ENCODE measurements at places on chromosomes 11 and 22.

GRCh38 chr11:128053981-128054931 is 533.1 kb downstream of the ETS1 start:
- DNase-seq, result no peak

GRCh38 chr22:19289475-19290161 is 1.9 kb downstream of the CLTCL1 start:
- DNase-seq, result peak; percentile 38

DNA sequence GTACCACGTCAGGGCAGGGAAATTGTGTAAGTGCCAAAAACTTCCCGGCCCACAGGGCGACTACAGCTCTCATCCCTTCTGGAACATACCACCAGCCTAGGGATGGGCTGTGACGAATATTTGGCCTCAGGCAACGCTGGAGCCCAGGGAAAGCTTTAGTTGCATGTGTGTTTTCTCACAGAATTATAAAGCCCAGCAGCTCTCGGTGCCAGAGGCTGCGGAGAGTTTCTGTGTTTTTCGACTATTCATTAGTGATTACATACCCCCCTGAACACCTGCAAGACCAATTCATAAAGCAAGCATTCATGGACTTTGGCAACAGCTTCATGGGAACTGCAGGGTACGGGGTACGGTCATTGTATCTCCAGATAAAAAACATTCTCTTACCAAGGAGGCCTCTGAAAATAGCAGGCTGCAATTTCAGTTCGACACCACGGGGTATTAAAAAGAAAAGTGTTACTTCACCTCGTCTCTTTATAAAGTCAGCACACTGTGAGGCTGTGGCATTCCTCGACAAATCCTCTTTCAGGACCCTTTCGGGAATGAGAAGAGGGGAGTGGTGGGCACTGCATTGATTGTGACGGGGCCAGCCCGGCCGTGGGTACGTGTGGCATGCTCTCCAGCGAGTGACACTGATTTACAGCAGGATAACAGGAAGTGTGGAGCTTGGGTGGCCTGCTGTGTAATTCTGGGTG is 243.6 kb upstream of the SORL1-AS1 start:
- no peak for DNase-seq

DNA sequence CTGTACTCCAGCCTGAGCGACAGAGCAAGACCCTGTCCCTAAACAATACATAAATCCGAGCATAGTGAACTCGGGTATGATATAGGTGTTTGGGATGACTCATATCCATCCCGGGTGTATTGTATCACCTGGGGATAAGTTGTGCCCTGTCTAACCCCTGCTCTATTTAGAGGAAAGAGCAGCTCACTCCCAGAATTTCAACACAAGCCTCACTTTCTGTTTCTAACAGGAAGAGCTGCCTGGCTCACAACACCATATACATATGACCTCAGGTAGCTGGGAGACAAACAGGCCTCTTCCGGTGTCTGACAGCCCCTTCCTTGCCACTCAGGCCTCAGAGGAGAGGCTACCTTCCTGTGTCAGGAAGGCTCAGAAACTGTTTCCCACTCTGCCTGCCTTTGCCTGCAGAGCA is 9.9 kb upstream of the MICALL1 start:
- peak; percentile 45 for DNase-seq

GRCh38 chr11:111299101-111300026 is 1.0 kb downstream of the POU2AF3 start:
- peak; percentile 66 for DNase-seq

- peak; percentile 72 for DNase-seq
Measured at GRCh38 chr22:37544955-37545702, 15.2 kb upstream of the CDC42EP1 start.

DNA sequence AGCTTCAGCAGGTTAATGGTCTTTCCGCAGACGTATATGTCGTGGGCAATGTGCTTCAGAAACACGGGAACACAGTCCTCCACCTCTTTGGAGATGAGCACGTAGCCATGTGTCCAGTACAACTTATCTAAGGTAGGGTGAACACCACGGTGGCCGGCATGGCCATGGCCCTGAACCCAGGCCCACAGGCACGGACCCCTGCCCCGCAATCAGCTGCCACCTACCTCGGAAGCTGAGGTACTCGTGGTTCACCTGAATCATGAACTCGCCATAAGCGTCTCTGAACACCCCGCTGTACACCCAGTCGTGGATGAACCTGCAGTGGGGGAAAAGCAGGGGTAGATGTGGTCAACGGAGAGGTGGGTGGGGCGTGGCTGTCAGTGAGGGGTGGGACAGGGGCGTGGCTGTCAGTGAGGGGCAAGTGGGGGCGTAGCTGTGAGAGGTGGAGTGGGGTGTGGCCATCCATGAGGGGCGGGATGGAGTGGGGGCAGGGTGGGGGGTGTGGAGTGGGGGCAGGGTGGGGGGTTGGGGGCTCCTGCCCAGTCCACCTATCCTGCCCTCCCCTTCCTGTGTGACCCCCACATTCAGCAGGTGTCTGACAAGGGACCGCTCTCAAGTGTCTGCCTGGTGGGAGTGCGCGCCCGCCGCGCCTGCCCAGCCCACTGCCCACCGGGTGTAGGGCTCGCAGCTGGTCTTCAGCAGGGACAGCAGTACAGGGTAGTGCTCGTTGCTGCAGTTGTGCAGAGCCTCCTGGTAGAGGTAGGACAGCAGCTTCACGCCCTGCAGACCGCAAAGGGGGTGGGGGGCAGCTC is 18.6 kb downstream of the TUBGCP6 start:
- DNase-seq, result no peak

- no peak for DNase-seq
Measured at GRCh38 chr11:17515443-17516176, 28.6 kb downstream of the USH1C start.

GRCh38 chr11:87300640-87301380 is 263.1 kb downstream of the TMEM135 start:
- DNase-seq, result no peak

DNA sequence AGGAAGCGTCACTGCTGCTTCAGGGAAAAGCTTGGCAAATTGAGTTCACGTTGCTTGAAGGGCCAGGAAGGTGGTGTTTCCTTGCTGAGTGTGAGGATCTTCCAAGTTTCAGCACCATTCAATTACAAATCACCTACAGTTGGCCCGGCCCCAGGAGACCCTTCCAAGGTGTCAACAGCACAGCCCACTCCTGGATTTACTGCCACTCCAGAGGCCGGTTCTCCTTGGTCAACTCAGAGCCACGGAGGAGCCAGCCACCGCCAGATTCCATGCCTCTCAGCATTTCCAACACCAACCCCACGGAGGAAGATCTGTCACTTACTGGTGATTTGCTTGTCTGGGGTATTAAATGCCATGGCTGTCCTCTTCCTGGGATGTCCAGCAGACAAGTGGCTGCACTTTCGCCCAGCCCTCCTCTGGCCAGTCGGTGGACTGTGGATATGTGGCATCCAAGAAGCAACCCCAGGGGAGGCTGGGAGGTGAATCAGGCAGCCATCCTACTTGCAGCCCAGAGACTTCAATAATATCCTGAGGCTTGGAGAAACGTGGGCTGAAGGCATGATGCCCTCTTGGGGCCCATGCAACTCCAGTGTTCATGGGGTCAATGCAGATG is 74.1 kb upstream of the SHANK2 start:
- no peak for DNase-seq

GRCh38 chr11:2700415-2701211 is 819 bp upstream of the KCNQ1OT1 start:
- peak; percentile 77 for DNase-seq

DNA sequence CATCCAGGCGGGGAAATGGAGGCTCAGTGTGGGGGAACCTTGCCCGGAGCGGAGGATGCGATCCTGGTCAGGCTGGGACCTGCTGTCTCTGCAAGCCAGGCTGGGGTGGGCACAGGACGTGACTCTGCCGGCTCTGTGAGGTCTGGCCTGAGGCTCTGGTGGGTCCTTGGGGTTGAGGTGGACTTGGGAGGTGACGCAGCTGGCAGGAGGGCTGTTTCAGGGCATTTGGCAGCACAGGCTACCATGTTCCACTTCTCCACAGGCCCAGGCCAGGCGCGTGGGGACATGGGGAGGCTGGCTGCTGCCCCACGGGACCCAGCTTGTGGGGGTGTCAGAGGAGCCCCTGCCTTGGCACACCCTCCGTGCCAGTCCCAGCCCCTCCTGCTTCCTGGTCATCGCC is 1199.7 kb downstream of the BRD1 start:
- no peak for DNase-seq

DNA sequence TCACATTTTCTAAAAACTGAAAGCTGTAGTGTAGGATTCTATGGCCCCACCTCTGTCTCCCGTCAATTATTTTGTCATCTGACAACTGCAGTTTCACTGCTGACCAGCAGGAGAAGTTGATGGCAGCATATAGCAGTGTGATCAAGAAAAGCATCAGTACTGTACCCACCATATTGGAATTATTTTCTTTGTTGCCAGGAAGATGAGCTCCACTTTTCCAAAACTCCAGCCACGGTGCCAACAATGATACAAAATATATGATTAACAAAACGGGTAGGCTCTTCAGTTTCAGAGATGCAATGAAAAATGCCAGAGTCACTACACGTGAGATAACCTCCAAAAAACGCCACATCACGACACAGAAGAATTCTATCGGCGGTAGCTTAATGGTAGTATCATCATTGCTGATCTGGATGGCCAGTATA is 41.3 kb downstream of the XKR3 start:
- DNase-seq, result peak; percentile 13

DNA sequence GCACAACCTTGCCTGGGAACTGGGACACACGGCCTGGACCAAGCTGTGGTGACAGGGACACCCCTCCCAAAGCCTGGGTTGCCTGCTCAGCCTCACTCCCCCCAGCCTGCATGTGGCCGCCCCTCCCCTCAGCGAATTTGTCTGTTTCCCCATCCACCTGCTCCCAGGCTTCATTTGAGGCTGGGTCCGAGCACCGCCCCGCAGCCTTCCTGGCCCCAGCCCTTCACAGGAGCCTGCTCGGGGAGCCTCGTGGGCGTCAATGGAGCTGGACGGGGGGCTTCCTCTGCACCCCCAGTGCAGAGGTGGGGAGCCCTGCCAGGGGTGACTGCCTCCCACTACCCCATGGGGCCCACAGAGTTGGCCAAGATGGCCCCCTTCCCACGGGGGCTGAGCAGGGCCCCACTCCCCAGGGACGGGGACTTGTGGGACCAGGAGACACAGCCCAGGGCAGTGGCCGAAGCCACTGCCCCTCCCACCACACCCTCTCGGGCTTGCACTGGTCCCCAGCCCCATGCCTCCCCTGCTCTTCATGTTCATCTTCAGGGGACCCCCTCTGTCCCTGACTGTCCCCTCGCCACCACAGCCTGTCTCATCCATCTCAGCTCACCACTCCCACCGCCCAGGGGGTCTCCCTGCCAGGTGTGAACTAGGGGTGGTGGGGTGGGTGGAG is 91.7 kb downstream of the WNT7B start:
- no peak for DNase-seq

DNA sequence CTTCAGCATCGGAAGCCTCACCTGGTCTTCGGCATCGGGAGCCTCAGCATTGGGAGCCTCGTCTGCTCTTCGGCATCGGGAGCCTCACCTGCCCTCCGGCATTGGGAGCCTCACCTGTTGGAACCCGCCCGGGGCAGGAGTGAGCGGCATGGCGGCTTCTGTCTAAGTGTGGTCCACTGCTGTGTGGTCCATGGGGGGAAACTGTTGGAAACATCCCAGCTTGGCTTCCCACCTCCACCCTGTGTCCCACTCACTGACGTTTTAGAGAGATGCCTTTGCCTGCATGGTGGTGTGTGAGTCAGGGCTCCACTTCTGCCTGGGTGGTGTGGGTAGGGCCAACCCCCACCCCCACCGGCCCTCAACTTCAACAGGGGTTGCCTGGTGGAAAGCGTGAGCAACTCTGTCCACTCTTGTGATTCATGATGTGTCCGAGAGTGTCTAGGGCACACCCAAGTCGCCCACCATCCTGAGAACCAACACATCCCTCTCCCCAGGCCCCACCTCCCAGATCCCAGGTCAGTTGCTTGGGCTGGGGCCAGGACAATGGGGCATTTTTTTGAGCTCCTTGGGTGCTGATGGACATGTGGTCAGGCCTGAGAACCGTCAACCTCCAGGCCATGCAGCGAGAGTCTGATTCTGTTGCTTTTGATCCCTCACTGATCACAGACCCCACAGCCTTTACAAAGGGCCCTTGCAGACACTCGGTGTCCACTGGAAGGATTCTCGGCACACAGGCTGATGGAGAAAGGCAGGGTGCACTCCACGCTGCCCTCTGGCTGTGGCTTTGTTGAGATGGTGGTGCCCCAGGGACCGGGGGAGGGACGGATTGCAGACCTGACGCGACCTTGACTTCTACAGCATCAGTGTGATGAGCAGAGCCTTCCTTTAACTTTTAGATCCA is 406.7 kb downstream of the TBC1D22A start:
- DNase-seq, result no peak

DNA sequence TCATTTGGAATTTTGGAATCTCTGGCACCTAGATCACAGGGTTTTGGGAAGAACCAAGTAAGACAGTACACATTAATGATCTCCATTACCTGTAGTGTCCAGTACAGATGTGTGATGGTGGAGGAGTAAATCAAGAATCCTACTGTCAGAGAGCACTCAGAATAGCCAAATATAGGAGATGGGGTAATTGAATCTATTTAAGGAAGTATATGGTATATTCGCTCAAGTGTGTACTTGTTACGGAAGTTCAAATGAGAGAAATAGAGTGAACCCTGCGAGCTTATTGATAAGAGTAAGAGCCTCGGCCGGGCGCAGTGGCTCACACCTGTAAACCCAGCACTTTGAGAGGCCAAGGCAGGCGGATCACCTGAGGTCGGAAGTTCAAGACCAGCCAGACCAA is 2.2 kb downstream of the SPCS2 start:
- no peak for DNase-seq

DNA sequence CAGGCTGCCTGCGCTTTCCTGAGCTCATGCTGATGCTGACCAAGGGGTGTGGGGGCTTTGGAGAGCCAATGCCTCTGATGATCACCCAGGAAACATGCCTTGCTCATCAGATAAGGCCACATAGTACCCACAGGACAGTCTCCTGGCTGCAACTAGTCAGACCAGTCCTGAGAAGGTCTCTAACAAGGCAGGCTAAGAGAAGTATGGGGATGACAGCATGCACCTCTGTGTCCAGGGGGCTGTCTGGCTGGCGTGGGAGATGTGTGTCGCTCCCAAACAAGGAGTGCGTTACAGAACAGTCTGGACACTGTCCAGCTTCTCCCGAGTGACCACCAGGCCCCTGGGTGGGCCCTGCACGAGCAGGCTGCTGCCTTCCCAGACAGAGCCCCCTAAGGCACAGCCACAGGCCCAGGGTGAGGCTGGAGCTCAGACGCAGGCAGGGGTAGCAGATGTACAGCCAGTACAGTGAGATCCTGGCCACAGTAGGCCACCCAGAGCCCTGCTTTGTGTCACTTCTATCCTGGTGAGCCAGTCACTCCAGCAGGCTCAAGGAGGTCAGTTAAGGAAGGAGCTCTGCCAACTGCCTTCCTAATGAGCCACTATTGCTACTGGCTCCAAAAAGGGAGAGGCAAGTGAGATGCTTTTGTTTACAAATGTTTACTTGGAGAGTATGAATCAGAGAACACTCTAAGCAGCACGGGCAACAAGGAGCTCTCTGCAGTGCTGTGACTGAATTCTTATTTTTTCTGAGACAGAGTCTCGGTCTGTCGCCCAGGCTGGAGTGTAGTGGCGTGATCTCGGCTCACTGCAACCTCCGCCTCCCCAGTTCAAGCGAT is 66.0 kb upstream of the CLTCL1 start:
- no peak for DNase-seq

GRCh38 chr11:134676516-134677287 is 264.7 kb upstream of the B3GAT1 start:
- no peak for DNase-seq

GRCh38 chr11:34986883-34987520 is 70.6 kb downstream of the PDHX start:
- no peak for DNase-seq

- DNase-seq, result peak; percentile 92
Measured at GRCh38 chr22:50544078-50544745, 1.5 kb upstream of the KLHDC7B start.

- no peak for DNase-seq
Measured at GRCh38 chr11:105935791-105936190, 86.2 kb downstream of the MSANTD4 start.

All from suppressor macrophage treated with lipopolysaccharide for 1 hour (primary cell).